ENCODE measurements at places on chromosomes 13 and 19.

DNA sequence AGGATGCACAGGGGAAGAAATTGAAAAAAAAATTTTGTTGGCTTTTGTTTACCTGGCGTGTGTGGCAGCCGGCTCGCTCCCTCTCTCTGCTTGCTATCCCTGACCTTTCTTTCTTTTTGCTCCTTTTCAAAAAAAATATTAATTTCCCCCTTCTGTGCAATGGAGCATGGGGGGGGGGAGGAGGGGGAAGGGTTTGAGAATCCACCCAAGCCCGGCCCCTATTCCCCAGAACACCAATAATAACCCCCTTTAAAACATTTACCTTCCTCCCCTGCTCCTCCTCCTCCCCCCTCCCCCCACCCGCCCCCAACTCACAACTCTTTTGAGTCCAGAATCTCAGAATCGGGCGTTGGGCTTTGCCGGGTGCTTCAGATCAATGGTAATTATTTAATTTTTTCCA lies 28.4 kb downstream of the NFIX start:
- no peak for DNase-seq

DNA sequence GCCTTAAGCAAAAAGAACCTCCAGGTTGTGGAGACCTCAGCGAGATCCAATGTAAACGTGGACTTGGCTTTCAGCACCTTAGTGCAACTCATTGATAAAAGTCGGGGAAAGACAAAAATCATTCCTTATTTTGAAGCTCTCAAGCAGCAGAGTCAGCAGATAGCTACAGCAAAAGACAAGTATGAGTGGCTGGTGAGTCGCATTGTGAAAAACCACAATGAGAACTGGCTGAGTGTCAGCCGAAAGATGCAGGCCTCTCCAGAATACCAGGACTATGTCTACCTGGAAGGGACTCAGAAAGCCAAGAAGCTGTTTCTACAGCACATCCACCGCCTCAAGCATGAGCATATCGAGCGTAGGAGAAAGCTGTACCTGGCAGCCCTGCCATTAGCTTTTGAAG lies 58.5 kb downstream of the ARHGAP35 start:
- no peak for DNase-seq

DNA sequence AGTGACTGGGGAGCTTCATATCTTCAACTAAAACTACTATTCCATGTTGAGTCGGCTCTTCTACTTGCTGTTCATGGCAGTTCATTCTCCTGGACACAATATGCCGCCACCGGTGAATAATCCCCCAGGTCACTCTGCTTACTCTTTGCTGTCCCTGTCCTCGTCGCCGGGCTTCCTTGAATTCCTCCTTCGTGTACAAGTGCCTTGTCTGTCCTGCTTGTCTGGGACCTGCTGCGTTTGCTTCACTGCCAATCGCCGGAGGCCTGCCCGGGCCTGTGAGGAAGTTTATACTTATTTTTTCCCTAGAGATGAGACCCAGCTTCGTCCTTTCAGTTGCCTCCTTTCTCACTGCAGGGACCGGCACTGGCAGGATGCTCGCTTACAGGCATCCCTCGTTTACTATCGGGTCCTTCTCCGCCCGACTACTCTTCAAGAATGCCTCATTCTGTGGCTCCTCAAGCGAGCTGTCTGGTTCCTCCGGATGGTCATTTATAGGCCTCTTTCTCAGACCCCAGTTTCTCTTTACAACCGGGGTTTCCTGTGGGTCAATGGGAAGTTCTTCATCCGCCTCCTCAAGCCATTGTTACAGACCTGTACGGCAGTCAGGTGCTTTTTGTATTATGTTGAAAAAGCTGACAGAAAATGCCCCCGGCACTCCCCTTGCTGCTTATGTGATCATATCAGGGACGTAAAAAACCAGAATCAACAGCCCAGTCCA lies 5.5 kb upstream of the ERVV-1 start:
- no peak for DNase-seq

DNA sequence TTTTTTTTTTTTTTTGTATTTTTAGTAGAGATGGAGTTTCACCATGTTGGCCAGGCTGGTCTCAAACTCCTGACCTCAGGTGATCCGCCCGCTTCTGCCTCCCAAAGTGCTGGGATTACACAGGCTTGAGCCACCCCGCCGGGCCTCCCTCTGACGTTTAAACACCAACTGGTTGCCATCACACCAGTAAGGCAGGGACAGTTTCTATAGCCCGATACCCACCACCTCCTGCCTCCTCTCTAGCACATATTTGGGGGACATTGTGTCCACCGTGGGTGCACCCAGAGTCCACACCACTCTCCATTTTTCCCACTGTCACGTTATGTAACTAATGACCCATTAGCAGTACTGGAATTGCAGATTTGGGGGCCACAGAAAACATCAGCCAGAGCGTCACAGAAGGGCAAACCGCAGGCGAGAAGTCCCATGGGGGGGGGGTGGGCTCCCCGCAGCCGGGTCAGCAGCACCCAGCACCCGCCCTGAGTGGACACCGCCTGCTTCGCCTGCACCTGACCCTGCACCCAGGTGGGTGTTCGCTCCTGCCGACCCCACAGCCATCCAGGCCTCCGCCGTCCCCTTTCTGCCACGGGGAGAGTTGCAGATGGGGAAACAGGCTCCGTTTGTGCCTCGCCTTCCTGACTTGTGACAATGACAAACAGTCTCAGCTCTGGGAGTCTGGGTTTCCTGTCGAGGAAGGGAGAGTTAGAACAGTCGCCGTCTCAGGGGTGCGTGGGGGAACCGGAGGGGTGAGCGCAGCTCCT lies 3.6 kb downstream of the ONECUT3 start:
- no peak for DNase-seq

GRCh38 chr19:2811221-2811722 lies 8.4 kb upstream of the ZNF554 start:
- no peak for DNase-seq

GRCh38 chr13:50584856-50585580 lies 258.5 kb downstream of the DLEU7 start:
- DNase-seq, result no peak

DNA sequence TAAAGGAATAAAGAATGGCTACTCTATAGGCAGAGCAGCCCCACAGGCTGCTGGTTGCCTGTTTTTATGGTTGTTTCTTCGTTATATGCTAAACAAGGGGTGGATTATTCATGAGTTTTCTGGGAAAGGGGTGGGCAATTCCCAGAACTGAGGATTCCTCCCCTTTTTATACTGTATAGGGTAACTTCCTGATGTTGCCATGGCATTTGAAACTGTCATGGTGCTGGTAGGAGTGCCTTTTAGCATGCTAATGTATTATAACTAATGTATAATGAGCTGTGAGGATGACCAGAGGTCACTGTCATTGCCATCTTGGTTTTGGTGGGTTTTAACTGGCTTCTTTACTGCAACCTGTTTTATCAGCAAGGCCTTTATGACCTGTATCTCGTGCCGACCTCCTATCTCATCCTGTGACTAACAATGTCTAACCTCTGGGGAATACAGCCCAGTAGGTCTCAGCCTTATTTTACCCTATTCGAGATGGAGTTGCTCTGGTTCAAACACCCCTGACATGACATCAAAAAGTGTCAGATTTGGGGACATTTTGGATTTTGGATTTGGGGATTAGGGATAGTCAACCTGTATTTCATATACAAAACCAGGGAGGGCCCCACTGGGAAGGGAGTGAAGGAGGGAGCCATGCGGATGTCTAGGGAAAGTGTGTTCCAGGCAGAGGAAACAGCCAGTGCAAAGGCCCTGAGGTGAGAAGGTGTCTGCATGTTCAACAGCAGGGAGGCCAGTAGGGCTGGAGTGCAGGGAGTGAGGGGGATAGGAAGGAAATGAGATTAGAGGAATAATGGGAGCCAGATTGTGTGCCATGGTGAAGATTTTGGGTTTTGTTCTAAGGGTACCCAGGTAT lies 10.9 kb downstream of the FXYD5 start:
- DNase-seq, result no peak

DNA sequence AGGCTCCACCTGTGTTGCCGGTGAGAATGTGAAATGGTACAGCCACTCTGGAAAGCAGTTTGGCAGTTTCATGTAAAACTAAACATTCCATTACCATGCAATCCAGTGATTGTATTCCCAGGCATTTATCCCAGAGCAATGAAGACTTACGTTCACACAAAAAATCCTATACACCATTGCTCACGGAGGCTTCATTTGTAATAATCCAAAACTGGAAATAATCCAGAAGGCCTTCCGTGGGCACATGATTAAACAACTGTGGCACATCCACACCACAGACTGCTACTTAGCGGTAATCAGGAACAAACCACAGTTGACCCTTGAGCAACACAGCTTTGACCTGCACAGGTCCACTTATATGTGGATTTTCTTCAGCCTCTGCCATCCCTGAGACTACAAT lies 339.7 kb downstream of the MTUS2 start:
- DNase-seq, result no peak

DNA sequence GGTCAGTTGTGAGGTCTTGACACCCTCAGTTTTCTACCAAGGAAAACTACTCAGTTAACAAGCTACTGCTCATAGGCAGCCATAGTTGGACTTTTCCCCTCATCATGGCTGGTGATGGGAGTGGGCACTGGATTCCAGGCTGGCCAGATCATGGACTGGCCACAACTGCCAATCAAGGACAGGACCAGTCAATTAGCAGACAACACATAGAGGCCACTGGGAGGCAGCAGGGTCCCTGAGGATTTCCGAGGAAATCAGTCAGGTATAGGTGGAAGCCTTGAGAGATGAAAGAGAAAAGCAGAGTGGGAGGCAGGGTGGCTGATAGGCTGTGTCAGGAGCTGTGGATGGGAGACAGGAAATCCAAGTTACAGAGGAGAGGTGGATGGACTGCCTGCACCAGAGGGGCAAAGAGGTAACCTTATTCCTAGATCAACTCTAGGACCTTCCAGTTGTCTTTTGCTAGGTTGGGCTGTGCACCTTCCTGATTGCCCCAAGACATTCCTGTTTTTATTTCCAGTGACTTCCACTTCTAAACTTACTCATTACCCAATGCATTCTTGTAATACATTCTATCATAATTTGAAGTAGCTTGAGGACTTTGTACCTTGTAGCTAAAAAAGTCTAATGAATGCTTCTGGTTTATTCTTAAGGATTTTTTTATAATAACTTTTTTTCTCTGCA lies 361.8 kb downstream of the KCNRG start:
- no peak for DNase-seq

- no peak for DNase-seq
Measured at GRCh38 chr13:65677906-65678305, 1552.2 kb downstream of the PCDH9 start.

- no peak for DNase-seq
Measured at GRCh38 chr19:4103080-4103433, 20.9 kb downstream of the MAP2K2 start.

GRCh38 chr19:13574933-13575332 lies 68.7 kb upstream of the CACNA1A start:
- DNase-seq, result no peak

- peak; percentile 48 for DNase-seq
Measured at GRCh38 chr19:42386974-42387707, 3.0 kb downstream of the CNFN start.

DNA sequence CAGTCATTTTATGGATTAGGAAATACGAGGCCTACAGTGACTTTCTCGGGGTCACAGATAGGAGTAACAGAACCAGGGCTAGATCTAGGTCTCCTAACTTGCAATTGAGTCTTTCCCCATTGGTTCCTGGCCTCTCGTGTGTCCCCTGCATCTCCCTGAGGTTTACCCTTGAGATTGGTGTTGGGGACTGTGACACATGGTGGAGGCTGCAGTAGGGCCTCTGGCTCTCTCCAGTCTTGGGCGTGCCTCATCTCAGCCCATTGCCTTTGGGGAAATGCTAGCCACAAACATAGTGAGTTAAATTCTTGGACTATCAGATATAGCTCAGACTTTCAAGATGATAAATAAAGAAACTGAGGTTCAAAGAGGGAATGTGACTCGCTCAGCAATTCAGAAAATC lies 212.1 kb downstream of the KCNRG start:
- no peak for DNase-seq

DNA sequence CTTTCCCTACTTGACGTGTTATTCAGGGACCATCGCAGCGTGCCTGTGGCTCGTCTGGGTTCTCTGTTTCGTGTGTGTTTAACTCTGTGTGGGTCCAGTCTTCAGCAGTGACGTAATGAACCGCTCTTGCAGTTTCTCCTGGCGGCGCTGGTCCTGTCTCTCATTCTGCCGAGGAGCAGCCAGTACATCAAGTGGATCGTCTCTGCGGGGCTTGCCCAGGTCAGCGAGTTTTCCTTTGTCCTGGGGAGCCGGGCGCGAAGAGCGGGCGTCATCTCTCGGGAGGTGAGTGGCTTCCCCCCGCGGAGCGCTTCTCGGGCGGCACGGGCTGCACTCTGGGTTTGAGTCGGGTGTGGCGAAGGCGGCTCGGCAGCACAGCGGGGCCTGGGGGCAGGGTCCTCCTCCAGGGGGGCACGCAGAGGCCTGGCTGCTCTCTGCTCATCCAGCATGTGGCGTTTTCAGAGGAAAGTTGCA lies 36.3 kb upstream of the TFDP1 start:
- DNase-seq, result no peak

DNA sequence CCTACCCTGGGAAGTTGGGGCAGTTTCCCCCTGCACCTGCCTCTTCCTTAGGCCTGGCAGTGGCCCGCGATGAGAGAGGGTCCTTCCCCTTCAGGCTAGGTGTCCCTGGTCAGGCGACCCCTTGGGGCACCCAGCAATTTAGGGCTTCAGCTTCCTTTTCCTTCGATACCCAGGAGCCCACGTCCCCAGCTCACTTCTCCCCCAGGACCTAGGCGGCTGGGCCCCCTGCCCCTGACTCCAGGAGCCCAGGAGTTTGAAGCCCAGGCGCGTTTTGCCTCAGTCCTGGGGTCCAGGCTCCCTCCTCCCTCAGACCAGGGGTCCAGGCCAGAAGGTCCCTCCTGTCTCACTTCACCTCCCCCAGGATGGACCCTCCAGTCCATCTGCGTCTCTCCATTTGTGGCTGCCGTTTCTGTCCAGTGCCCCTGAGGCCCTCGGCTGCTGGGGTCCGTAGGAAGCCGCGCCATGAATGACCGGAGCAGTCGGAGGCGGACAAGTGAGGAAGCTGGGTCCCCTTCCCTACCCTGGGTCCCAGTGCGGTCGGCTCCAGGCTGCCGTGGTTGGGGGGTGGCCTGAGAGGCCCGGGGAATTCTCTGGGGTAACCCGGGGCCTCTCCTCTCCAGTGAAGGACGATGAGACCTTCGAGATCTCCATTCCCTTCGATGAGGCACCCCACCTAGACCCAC lies 714 bp downstream of the CCDC106 start:
- no peak for DNase-seq

- DNase-seq, result no peak
Measured at GRCh38 chr13:41053384-41053826, 7.9 kb upstream of the WBP4 start.

GRCh38 chr13:99031832-99032231 lies 54.0 kb upstream of the DOCK9 start:
- no peak for DNase-seq

- DNase-seq, result no peak
Measured at GRCh38 chr13:110981379-110981778, 66.5 kb upstream of the ANKRD10 start.

GRCh38 chr19:43595605-43595998 lies 332 bp downstream of the IRGQ start:
- no peak for DNase-seq

- DNase-seq, result no peak
Measured at GRCh38 chr13:112839356-112840105, 129.5 kb upstream of the MCF2L start.

DNA sequence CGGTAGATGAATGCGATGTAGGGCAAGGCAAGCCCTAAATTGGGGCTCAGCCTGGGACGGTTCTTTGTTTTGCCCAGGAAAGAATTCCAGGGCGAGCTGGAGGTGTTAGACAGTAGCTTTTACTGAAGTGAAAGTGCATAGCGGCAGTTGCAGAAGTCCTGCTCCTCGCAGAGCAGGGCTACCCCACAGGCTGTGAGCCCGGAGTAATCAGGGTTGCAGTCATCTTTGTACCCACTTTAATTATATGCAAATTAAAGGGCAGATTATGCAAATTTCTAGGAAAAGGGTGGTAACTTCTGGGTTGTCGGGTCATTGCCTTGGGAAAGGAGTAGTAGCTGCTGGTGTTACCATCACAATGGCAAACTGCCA lies 30.5 kb downstream of the VAV1 start:
- no peak for DNase-seq

All from activated T-cell treated with anti-CD3 and anti-CD28 coated beads for 4 hours (primary cell).